ENCODE measurements at places on chromosomes 6 and 20.
A peak's percentile ranks its signal among the peaks of the same experiment; 100 is the strongest.

- DNase-seq: no peak
These were observed 41.7 kb downstream of the ALDH5A1 start for GRCh38 chr6:24536466-24536865.

DNA sequence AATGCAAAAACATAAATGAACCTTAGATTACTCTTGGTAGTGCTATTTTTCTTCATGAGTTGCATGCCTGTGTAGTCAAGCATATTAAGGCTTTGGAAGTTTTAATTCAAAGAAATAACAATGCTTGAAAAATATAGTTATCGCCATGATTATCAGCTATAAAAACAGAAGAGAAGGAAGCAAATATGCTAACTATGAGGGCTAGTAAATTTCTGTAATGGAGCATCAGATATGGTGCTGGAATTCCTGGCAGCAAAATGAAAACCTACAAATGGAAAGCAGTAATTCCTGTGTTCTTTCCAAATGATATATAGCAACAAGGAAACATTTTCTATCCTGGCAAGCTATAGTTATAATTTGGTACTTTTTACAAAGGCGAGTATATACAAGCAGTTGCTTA lies 29.7 kb downstream of the DOP1A start:
- no peak for DNase-seq

DNA sequence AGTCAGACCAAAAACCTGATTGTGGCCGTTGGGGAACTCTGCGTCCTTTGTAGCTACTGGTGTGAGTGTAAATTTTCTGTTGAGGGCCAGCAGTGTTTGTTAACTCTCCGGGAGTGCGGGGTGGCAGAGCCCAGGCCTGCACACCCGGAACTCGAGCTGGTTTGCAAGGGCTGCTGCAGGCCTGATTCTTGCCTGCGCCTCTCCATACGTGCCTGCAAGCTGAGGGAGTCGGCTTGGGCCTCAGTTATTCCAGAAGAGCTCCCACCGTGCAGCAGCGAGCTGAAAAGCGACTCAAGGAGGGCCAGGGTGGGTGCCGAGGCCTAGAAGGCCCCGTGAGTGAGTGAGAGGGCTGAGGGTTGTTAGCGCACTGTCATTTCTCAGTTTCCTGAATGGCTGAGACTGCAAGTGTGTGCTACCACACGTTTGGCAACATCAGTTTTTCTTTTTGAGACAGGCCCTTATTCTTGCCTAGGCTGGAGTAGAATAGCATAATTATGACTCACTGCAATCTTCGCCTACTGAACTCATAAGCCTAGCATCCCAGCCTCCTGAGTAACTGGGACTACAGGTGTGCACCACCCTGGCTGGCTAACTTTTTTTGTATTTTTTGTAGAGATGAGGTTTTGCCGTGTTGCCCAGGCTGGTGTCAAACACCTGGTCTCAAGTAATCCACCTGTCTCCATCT lies 33.9 kb upstream of the KIF13A start:
- no peak for DNase-seq

- DNase-seq: no peak
These were observed 231.0 kb downstream of the SMOC2 start for GRCh38 chr6:168671863-168672546.

DNA sequence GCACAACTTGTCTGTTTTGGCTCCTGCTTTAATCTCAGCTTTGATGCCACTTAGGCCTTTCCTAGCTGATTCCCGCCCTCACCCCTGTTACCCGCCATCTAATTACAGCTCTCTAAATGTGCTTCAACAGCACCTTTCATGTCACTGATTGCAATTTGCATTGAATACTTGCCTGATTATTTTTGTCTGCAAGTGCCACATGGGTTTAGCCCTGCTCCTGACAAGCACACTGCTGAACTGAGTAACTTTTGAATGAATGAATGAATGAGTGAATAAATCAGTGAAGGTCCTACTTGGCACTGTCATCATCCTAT lies 591 bp upstream of the DCBLD1 start:
- DNase-seq: no peak

DNA sequence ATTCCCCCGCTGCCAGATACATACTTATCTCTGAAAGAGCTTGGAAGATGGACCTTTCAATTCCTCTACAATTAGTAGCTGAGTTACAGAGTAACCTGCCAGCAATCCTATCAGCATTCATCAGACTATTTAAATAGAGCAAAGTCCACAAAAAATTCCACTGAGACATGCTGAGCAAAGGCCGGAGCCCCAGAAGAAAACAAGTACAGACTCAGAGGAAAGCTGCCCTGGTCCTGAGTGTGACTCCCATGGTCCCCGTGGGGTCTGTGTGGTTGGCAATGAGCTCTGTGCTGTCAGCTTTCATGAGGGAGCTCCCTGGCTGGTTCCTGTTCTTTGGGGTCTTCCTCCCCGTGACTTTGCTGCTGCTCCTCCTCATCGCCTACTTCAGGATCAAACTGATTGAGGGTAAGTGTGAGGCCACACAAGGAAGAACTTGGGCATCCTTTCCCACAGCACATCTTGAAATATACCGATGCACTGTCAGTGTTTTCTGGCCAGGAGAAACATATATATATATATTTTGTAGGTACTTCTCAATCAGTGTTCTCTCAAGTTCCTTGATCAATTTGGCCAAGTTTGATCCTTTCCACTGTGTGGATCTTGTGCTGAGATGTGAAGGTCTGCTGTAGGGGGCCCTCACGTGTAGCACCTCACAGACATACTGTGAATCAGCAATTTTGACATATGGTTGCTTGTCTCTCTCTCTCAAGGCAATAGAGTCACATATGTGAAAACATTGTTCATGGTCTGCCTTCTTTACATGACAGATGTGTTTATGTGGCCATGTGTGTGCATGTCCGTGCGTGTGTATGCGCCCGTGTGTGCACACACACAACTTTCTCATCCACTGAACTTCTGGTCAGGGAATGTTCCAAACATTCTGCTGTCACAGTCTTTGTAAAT lies at the start of gene SMLR1:
TSS of gene SMLR1 (plus strand) at position 160 of the 903 bp plus-strand sequence. CDS start at position 168, 8 bp downstream.
- DNase-seq: no peak

- DNase-seq: no peak
These were observed 30.6 kb downstream of the ADGRF4 start for GRCh38 chr6:47729019-47729418.

DNA sequence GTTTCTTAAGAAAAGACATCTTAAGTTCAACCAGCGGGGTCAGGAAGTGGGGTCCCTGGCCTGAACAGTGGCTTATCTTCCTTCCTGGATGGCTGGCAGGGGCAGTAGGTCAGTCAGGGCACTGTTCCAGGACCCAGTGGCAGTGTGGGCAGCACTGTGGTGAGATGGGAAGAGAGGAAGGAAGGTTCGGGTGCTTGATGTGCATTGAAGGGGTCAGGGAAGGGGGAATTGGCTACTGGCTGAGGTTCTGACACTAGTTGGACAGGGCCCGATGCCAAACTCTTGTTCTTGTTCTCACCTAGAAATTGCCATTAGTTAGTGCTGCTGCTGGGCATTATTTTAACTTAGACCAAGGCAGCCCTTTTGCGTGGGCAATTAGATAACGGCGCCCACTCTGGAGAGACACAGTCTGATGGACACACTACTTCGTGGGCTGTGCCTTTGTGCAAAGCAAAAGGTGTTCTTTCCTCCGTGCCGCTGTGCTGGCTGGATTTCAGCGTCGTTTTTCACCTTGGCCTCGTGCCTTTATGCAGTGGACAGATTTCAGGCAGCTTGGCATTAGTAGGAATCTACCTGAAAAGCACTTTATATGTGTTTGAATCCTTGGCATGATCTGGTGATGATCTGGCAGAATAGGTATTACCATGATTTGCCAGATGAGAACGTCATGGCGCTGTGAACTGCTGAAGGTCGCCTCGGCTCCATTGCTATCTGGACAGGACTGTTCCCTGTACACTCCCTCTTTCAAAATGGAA lies 30.3 kb downstream of the UTRN start:
- no peak for DNase-seq

DNA sequence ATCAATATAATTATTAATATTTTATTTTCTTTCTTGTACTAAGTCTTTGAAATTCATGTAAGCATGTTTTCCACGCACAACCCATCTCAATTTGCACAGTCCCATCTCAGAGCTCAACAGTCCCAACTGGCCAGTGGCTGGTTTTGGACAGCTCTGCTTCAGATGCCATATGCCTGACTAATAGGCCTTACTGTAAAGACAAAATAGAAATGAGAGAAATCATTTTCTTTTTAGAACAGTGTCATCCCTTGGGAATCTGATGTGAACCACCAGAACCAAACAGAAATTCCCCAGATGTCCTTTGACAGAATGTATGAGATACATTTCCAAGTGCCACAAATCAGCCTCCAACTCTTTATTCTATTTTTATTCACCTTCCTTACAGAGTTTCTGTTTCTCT lies 338.9 kb downstream of the ESR1 start:
- DNase-seq: peak; percentile 78

Measured in fibroblast of skin of left quadriceps (primary cell).